ENCODE measurements at places on chromosomes 13 and 19.

DNA sequence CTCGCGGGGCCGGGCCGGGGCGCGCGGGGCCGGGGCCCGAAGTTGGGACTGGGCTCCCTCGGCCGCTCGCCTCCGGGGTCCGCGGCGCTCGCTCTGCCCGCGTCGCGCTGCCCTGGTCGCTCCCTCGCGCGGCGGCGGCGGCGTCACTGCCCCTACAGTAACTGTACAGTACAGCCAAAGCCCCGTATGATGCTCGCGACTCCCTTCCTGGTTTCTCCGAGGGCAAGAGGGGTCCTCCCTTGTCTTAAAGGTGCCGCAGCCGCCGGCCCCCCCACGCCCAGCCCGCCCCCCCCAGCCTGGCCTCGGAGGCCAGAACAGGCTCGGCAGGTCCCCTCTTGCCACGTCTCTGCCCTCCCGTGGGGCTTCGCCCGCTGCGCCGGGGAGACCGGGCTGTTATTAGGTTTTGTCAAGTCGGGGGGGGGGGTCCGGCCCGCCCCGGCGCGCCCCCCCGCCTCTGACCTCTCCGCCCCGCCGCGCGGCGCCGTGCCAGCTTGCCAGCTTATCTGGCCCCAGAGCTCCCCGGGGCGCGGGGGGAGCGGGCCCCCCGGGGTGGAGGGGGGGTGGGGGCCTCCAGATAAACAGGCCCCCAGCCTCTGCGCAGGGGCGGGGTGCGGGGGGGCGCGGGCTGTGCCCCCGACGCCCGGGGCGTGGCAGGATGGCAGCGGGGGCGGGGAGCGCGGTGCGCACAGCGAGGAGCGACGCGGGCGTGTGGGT is at the start of gene ZBTB7A:
ZBTB7A (minus strand) TSS at position 218 of the 714 bp plus-strand sequence. CDS start 11,667 bp downstream, outside the sequence.
- peak; percentile 84 for DNase-seq

GRCh38 chr19:48271531-48272151 is 1.8 kb downstream of the ZNF114 start:
- DNase-seq: no peak

GRCh38 chr19:14114854-14115253 is 2.7 kb downstream of the PRKACA start:
- DNase-seq: peak; percentile 61

DNA sequence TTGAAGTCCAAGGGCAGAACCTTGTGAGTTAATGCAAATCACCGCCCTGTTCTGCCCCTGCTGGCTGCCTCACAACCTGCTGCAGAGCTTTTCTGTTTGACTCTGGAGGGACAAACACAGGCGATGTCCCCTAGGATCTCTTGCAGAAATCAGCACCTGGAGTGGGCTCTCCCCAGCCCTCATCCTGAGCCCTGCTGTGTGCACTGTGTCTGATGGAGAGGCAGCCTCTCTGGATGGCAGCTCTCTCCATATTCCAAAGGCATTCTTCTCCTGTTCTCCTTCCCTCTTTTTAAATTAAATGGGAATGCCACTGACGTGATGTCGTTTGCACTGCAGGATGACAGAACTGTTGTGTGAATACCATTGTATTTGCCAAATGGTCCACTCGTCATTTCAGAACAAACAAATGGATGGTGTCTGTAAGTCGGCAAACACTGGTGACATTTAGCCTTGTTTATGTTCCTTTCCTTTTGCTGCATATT is 184.1 kb downstream of the ZNF536 start:
- no peak for DNase-seq

- DNase-seq: no peak
Measured at GRCh38 chr13:23411706-23412105, 21.8 kb downstream of the SACS start.

GRCh38 chr13:98752467-98753290 is at the start of gene SLC15A1:
Gene SLC15A1, minus strand, starts transcription at chr13:98752672. Its CDS starts 74 bp downstream, at chr13:98752598.
- no peak for DNase-seq
